T-helper 22 cell (primary cell): ENCODE measurements at places on chromosomes 1 and 21.

- no peak for DNase-seq
These were observed 41.4 kb downstream of the KCNK1 start for GRCh38 chr1:233655301-233655740.

DNA sequence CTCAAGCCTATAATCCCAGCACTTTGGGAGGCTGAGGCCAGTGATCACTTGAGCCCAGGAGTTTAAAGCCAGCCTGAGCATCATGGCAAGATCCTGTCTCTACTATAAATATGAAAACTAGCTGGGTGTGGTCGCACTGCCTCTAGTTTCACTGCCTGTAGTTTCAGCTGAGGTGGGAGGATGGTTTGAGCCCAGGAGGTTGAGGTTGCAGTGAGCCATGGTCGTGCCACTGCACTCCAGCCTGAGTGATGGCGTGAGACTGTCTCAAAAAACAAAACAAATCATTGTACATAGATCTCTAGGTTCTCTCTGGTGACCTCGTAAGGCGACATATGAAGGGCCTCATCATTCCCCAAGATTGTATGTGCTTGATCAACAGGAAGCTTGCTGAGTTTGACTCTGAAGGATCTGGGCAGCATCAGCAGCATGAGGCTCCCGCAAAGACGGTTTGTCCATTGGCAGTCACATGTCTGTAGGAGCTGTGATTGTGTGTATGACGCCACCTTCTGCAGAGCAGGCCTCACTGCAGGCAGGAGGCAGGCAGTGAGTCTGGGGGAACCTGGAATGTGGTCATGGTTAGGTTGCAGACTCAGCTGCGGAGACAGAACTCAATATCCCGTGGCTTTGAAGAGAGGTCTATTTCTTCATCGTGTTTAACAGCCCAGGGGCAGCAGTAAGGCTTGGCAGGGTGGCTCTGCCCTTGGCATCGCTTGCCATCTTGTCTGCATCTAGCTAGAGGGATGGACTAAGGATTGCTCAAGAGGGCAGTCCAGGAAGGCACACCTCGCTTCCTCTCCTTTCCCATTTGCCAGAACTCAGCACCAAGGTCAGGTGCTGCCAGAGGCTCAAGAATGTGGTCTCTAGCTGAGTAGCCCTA, 14.0 kb downstream of the ATP5PO start:
- no peak for DNase-seq

DNA sequence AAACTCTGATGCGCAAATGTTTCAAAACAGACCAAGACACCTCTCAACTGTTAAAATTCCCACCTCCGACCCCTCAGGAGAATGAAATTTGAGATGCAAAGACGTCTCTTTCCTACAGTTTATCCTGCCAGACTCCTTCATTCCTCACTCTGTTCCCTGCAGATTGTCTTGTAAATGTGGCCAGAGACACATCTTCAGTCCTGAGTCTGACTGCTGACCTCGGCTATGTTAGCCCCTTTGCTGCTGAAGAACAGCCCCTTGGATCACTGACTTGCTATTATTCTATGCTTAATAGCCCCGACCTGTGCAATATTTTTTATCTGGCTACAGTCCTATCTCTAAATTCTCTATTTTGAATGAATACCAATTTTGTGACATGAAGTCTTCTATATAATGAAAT, 16.6 kb upstream of the ESRRG start:
- no peak for DNase-seq

GRCh38 chr21:37496972-37497371, 130.4 kb downstream of the DYRK1A start:
- DNase-seq, result no peak
